Cerebellum (tissue), 4 donors: ENCODE measurements at places on chromosomes 1 and 21.
A peak's percentile ranks its signal among the peaks of the same experiment; 100 is the strongest.

- DNase-seq, result no peak
Observed at GRCh38 chr1:111730706-111731105, 8.5 kb downstream of the INKA2 start.

DNA sequence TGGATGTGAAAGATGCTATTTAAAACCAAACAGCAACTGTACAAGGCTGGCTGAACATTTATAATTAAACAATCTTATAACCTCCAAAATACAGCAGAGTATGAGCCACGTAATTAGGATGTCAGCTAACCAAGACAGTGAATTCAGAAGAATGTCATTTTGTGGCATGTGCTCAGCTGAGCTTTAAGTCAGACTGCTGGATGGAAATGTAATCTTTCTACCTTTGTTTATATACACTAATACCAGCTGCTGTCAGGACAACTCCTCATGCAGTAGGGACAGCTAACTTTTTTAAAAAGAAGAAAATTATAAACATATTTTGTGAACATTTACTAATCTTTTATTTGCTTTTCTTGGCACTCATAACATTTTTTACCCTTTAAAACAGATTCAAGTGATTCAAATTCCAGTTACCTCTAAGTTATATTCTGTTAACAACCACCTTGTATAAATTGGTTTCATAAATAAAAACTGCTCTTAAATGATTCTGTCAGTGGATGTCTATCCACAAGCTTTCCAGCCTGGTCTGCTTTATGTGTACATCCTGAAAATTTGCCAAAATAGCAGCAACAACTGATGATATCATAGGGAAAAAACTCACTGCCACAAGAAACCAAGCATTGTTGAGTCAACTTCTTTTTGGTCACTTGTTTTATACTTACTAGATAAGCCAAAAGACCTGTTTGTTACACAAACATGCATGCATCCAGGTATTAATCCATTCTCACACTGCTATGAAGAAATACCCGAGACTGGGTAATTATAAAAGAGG, 36.1 kb downstream of the DPH5 start:
- no peak for DNase-seq

DNA sequence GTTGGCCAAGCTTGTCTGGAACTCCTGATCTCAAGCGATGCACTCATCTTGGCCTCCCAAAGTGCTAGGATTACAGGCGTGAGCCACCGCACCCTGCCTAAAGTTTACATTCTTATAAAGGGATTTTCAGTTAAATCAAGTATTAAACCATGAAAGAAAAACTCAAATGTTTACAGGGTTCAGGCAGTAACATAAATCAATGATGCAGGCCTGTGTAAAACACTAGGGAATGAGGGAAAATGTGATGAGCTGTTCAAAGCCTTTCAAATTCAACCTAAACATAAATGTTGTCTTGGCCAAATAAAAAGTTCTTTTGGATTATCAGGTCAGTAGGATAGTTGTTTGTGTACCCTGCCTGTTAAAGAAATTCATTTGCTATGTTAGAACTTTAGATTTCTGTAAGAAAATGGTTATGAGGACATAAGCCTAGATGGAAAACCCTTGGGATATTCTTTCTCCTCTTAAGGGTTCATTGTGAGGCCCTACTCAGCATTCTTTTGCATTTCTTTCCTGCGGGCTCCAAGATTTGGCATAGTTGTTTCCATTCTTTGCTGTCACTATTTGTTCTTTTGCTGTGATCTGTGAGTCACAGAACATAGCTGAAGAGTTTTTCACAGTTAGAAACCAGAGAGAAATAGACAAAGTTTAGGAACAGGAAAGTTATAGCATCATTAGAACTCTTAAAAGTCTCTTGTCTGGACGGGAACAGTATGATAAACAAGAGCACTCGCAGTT, 8.9 kb upstream of the ZRANB2 start:
- no peak for DNase-seq

- DNase-seq, result no peak
Observed at GRCh38 chr1:3905266-3905952, 5.3 kb upstream of the C1orf174 start.

DNA sequence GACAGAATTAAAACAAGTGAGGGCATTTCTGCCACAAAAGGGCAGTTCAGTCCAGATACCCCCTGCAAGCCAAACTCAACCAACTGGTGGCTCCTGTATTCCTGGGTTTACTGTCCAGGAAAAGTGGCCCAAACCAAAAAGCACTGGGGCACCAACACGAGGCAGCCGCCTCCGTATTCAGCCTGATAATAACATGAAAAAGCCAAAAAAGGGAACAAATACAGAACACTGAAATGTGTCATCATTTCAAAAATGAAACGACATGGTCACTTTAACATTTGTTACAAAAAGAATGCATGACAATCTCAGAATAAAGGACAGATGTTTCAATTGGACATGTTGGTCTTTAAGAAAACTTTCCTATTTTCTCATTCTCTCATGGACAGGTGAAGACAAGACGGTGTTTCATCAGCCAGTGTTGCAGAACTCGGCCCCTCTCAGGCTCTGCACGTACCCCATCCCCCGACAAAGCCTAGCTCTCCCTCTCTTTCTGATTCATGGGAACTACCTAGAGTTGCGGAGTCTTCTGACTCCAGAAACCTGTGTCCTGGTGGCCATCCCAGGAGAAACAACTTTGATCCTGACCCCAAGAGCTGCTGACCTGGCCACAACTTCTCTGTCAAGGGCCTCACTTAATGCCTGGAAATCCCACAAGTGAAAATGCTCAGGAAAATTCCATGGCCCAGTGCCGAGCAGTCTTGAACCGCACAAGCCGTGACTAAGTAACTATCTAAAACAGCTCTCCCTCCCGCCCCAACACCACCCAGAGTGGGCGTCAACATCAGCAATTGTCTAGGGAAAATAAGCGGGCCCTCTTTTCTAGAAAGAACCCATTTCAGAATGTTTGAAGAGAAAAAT, 27.1 kb downstream of the ZBTB17 start:
- no peak for DNase-seq

DNA sequence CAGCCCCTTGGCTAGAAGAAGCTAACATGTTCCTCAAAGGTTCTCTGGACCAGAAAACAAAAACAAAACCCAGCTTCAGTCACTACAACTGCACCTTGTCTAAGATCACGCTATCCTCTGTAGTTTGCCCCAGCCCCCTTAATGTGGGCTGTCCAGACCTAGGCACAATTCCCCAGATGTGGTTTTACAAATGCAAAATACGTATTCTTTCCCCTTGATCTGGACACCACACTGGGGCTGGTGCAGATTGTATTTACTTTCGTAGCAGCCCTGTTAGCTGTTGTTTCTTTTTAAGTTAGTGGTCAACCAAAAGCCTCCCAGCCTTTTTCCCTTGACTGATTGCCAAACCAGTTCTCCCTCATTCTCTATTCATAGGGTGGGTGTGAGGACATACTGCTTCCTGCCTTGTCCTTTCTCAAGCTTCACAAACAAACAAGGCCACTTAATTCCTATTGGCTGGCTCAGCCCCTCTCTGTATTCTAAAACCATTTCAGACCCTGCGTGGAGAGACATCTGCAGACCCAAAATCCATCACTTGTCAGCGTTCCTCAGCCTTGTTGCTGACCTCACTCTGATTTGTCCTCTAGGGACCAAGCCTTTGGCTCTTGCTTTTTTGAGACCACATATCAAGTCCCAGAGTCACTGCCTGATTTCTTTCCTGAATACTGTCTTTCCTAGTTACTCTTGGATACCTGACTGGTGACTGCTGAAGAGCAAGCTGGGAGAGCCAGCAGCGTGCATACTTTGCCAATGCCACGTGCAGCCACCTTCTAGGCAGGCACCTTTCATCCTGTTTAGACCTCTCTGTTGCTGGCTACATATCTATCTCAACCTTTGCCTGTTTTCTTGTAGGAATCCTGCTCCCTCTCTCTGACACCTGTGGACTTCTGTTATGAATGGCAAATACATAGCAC, 96.4 kb upstream of the RAB3GAP2 start:
- no peak for DNase-seq

- no peak for DNase-seq
Observed at GRCh38 chr1:208065862-208066261, 154.9 kb upstream of the CD34 start.

DNA sequence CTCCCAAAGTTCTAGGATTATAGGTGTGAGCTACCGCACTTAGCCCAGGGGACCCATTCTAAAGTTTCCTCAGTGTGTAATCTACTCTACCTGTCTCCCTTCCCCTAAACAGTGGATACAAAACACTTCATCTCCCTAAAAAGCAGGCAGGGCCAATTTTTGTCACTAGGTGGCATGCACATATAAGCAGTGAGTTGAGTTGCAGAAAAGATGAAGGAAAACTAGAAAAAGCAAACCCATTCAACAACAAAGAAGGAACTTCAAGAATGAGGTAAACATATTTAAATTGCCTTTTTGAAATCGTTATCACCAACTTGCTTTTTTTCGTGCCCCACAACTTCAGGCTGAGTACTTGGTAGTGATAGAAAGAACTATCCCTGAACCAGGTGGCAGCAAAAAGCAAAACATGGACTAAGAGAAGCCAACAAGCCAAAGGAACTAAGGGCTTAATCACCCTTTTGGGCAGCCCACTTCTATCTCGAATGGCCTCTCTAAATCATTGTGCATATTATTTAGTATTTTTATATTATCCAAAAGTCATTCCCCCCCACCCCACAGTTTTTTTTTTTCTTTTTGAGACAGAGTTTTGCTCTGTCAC, 19.7 kb upstream of the ALDH9A1 start:
- DNase-seq, result peak; percentile 45

DNA sequence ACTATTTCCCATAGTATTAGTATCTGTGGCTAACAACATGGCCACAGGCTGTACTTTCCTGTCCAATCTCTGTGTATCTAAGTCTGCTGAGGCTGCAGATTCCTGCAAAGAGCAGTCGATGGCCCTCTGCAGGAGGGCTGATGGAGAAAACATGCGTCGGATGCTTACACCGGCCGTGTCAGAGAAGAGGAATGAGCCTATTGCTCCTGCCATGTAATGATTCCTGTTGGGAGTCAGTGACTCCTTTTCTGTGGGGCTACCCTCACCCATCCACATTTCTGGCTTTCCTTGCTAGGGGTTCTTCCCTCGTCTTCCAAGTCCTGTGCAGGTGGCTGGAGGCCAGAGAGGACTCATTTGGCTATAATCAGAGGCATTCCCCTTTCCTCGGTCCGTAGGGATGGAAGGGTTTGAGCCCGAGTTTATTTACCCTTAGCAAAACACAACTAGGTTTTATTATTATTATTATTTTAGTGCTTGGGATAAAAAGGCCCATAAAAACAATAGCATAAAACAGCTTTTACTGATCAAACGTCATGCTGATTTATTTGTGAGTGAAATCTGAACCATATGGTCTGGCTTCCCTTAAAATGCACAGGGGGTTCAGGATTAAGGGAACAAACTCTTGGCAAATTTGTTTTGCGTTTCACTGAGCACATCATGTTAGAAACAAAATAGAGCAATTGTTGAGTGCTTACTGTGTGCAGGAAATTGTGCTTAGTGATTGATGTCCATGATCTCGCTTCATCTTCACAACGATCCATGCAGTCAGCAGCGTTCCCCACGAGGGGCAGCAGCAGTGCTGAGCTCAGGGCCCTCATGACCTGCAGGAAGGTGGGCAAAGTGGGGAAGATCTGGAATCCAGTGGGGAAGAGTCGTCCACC, 70.8 kb downstream of the KIF26B start:
- DNase-seq, result peak; percentile 63

- no peak for DNase-seq
Observed at GRCh38 chr1:36351227-36351977, 28.0 kb upstream of the EVA1B start.

DNA sequence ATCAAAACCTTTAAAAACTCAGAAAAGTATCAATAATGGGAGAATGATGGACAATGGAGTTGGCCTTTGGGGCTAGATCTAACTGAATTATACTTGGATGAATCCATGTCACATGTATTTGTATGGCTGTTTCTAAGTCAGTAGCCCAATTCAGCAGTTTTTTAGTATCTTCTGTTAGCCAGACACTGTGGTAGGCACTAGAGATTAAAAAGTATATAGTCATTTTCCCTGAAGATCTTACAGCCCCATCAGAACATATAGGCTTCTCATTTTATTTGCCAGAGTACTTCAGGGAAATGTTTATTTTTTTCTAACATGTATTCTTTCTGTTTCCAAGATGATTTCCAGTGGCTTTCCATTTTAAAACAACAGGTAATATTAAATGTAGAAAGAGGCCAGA, 273.7 kb downstream of the NFIA start:
- no peak for DNase-seq

DNA sequence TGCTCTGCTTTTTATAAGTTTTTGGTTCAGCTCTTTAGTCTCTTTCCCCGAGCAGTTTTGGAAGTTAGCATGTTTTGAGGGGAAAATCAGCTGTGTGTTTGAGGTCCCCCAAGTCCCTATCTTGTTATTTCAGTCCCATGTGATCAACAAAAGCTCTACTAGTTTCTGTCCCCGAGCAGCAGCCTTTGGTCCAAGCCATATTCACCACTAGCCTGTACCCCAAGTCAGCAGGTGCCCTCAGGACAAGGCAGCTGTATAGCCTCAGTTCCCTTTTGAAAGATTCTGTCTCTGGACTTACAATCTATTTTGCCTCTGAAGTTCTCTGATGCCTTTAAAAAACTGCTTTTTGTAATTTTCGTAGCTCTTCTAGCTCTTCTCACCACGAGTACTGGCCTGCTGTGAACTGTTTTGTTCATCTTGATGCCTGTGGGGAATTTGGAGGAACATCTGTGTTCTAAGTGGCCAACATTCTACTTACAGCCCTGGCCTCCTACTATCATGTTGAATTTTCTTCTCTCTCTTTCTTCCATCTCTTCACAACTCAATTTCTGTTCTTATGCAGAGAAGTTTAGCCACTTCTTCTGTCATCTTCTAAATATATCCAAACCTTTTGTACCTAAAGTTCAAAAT, 16.7 kb downstream of the UAP1 start:
- no peak for DNase-seq

GRCh38 chr1:232999956-233000625, 49.7 kb downstream of the NTPCR start:
- DNase-seq, result no peak

DNA sequence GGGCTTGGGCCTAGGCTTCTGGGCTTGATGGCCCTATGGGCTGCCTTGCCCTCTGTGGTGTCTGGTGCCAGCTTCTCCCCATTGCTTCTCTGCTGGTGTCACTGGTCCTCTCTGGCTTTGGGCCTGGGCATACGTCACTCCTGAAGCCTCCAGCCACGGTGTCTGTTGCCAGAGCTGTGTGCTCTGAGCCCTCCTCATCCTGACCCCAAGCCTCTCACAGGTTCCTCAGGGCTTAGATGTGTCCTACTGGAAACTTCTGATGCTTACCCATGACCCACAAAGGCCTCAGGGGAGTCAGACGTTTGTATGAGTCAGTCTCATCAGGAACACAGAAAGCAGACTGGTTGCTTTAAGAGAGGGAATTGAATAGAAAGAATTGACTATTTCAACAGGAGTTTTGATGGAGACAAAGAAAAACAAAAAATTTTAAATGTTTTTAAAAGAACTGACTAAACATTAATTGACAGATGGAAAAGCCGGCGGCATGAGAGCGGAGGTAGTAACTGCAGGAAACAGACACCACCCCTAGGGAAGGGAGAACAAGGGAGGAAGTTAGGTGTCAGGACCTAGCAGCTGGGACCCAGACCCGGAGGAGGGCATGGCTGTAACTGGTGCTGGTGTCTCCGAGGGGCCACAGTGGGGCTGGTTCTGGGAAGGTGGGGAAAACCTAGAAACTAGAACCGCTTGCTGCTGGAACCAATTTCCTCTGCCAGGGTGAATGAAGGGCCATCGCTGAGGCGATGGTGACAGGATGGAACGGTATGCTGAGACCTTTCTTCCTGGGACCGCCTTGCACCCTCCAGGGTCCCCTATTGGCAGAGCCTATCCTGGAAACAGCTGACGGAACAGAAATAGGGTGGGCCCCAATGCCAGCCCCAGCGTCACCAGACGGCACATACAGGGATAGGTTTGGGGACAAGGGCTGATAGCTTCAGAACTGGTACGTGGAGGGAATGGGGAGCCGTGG, 40.0 kb upstream of the CITED4 start:
- no peak for DNase-seq
